ENCODE measurements at places on chromosomes 2 and 18. TPM values are rescaled to one million over a fixed set of nuclear protein-coding genes. Genes with fewer than 3 reads are reported as not detected.

DNA sequence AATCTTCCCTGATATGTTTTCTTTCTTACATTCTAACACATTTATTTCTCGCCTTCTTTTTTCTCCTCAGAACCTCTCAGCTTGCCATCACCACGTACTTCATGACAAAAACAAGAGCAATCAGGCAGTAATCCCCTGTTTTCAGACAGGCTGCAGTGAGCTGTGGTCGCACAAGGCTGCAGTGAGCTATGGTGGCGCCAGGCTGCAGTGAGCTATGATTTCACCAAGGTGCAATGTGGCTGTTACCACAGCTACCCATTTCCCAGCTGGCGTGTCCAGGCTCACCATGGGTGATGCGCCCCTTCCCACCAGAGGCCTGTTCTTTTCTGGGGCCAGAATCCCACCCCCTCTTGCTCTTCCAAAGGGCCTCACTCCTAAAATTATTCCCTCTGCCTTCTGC is 25.8 kb downstream of the TCF23 start:
- DNase-seq: no peak

GRCh38 chr2:239330836-239331235 is 70.0 kb downstream of the HDAC4 start:
- DNase-seq: no peak

- no peak for DNase-seq
Measured at GRCh38 chr2:174571669-174572323, 25.8 kb downstream of the WIPF1 start.

DNA sequence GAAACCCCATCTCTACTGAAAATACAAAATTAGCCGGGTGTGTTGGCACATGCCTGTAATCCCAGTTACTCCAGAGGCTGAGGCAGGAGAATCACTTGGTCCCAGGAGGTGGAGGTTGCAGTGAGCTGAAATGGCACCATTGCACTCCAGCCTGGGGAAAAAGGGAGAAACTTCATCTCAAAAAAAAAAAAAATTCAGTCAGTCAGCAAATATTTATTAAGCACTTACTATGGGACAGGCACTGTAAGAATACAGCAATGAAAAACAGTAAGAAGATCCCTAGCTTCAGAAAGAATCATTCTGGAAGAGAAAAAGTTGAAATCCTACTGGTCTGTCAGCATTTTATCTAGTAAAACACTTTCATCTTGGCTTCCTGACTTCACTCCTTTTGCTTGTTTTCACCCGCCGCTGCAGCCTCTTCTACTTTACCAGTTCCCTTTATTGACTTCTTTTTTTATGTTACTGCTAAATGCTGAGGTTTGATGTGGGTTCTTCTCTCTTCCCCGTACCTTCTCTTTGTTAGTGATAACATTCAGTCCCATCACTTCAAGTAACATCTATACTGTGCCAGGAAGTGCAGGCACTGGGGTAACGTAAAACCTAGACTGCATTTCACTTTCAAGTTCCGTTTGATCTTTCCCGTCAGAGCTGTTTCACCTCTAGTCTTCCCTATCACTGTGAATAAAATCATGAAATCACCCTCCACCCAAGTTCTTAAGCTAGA is 10.8 kb upstream of the TAF4B start:
- no peak for DNase-seq

GRCh38 chr2:63589148-63589958 is 590 bp downstream of the MDH1 start:
- DNase-seq: no peak

GRCh38 chr2:136030406-136030805 is 45.0 kb upstream of the DARS1 start:
- DNase-seq: no peak

DNA sequence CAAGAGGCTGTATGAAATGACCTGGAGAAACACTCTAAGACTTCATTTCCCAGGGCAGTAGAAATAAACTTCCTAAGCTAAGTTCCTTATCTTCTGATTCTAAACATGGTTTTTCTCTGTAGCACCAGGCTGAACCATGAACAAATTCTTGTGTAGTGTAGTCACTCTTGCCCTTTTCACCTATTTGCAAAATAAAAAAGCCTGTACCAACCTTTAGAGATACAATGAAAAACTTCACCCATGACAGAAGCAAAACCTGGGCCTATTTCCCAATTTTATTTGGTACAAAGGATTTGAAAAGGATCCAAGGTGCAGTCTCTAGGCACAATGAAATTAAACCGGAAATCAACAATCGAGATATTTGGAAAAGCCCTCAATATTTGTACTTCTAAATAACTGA is 43.6 kb downstream of the POLR1A start:
- DNase-seq: no peak

GRCh38 chr2:27807476-27807875 is 36.0 kb downstream of the MRPL33 start:
- no peak for DNase-seq

GRCh38 chr2:191901031-191901430 is 54.1 kb upstream of the CAVIN2 start:
- DNase-seq: no peak

GRCh38 chr2:215332872-215333595 is 21.2 kb downstream of the ATIC start:
- no peak for DNase-seq

GRCh38 chr2:98445177-98445682 is 572 bp downstream of the INPP4A start:
- DNase-seq: no peak

DNA sequence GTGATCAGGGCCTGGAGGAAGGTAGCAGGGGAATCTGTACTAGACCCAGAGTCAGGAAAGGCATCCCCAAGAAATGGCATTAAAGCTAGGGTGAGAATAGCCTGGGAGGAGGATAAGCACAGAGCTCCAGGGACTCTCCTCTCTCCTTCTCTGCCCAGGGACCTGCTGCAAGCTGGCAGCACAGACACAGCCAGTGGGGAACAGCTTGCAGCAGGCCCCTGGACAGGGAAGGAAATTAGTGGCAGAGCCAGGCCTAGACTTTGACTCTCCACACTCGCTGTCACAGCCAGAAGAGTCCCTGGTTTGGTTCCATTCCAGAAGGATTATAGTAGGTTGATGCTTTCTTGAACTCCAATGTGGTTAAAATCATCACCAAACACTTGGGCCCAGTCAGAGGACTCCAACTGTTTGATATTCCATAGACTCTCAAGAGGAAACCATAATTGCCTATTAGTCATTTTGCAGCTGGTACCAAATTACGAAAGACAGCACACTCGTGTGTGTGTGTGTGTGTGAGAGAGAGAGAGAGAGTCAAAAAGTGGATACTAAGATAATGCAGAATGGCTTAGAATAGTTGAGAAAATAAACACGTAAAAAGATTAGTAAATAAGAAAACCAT is 95.5 kb upstream of the ATP8B1 start:
- no peak for DNase-seq

- no peak for DNase-seq
Measured at GRCh38 chr2:188813857-188814256, 160.3 kb upstream of the COL3A1 start.

DNA sequence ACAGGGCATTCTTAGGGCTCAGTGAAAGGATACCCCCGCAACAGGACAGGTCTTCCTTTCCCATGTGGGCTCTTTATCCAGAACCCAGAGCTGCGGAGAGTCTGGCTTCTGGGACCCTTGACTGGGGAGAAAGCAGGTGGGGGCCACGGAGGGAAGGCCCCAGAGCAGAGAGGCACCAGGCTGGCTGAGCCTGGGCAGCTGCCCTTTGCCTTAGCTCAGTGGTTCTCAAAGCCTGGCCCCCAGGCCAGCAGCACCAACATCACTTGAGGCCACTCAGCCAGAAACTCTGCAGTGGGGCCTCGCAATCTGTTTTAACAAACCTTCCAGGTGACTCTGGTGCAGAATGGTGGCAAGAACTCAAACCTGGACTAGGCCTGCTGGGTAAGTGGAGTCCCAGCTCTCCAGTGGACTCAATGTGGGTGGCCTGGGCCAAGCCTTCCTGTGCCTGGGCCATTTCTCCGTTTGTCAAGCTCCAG is 1.6 kb upstream of the TMEM37 start:
- DNase-seq: no peak

- no peak for DNase-seq
Measured at GRCh38 chr2:178498137-178498536, 17.9 kb downstream of the PLEKHA3 start.

DNA sequence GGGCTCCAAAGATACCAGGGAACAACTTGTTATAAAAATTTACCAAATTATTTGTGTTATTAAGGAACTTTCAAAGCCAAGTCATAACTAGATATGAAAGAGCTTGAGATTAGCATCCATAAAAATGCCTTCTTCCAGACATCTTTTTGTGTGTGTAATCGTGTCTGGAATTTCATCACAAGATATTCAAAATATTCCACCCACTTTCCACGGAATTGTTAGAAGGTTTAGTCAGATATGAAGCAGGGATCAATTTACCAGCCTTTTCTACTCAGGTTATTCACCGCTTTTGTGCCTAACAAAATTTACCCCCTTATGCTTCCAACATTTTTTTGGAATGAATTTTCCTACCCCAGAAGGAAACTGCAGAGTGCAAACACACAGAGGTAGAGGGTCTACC is 130.2 kb upstream of the ACVR2A start:
- no peak for DNase-seq

DNA sequence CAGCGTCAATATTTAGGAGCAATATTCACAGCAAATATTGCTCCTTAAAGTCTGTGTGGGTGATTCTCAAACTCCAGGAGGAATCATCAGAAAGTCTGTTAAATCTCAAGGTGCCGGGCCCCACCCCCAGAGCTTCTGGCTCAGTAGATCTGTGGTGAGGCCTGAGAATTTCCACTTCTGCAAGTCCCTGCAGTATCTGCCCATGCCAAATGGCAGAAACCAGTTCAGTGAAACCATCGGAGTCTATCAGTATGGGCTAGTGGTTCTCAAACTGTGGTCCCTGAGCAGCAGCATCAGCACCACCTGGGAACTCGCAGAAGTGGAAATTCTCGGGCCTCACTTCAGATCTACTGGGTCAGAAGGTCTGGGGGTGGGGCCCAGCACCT is 202.9 kb downstream of the SLC4A3 start:
- no peak for DNase-seq

- peak; percentile 46 for DNase-seq
Measured at GRCh38 chr2:240208631-240209211, 68.3 kb upstream of the OTOS start.

- no peak for DNase-seq
Measured at GRCh38 chr2:70068119-70068518, 19.2 kb upstream of the PCBP1 start.

- DNase-seq: no peak
Measured at GRCh38 chr2:38032946-38033345, 43.0 kb downstream of the CYP1B1 start.

DNA sequence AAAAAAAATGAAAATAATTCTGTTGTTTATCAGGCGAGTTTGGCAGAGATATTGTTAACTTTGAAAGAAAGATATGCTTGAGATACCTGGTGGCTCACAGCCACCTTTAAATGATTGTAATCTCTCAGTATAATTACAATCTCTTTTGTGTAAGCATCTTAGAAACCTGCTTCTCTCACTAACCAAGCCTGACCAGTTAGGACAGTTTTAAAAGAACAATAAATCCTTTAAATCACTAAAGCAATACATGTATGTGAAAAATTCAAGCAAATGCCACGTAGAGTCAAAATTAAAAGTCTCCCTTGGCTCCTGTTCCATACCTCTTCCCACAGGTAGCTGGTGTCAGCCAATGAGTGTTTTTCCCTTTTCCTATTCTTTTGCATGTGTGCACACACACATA is 15.7 kb upstream of the SGPP2 start:
- DNase-seq: no peak

DNA sequence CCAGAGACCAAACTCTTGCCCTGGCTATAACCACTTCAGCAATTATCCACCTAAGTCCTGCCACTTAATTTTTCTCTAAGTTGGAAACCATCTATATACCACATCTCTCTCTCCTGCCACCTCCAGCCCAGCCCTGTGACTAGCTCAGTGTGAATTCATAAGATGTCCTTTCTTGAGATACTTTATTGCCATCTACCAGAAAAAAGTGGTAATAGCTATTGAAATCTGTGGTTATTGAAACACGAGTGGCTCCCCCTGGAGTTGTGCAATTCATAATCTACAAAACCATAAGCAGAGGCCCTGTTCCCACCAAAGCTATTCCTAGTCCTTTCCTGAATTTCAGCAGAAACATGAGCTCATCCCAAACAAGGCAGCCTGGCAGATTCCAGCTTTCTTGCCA is 324.0 kb downstream of the TXNL1 start:
- DNase-seq: no peak

DNA sequence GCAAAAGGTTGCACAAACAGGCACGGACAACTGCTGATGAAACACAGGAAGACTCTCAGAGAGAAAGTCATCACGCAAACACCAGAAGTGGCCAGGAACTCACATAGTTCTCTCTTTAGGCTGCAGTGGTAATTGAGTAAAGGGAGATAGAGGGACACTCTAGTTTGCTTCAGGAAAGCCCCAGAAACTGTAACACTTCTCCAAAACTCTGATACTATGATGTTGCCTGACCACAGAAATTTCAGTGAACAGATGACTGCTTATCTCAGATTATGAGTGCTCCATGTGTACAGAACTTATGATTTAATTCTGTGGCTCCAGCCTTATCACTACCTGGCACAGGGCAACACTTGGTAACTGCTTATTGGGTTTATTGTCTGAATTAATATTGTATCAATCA is 311.5 kb upstream of the GYPC start:
- no peak for DNase-seq

DNA sequence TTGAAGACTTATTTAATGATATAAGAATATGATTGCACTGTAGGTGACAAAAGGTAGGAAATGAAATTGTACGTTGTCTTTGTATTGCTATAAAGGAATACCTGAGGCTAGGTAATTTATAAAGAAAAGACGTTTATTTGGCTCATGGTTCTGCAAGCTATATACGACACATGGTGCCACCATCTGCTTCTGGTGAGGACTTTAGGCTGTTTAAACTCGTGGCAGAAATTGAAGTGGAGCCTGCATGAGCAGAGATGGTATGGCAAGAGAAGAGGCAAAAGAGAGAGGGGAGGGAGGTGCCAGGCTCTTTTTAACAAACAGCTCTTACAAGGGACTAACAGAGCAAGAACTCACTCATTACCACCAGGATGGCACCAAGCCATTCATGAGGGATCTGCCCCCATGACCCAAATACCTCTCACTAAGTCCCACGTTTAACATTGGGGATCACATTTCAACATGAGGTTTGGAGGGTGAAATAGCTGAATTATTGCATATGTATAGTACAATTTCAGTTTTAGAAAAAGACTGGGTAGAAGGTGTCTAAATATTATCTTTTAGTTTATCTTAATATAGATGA is 86.8 kb downstream of the GULP1 start:
- no peak for DNase-seq

Gene DSG4
- total RNA-seq: not detected

Gene RFTN2
- total RNA-seq: 5.3 TPM

Gene ZNF521
- total RNA-seq: 12.2 TPM

Gene MYL1
- 1.0 TPM for total RNA-seq

Gene ANKRD29
- total RNA-seq: 4.9 TPM

Gene REG3A
- total RNA-seq: not detected

Gene LDAH
- total RNA-seq: 7.5 TPM

Gene UGT1A9
- total RNA-seq: not detected

Gene CNGA3
- 0.43 TPM for total RNA-seq

Gene RAMP1
- 207 TPM for total RNA-seq

Gene LIMS3
- total RNA-seq: 6.1 TPM

Gene DCDC2C
- total RNA-seq: not detected
